ENCODE measurements at places on chromosomes 11 and 22.

DNA sequence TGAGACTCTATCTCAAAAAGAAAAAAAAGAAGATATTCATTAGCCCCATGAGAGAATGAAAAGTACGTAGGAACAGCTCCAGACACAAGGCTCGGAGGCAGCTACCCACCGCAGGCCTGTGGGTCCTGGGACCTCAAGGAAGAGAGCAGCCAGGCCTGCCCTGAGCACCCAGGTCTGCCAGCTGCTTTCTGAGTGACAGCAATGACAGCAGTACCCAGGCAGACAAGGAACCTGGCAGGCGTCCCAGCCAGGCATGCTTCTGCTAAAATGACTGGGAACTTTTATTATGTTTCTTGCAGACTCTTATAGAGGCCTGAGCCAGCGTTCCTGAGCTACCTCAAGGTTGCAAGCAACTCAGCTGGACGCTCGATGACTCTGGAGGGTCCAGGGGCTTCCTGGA, 31.6 kb downstream of the CPT1A start:
- no peak for DNase-seq

- no peak for DNase-seq
Observed at GRCh38 chr22:22951035-22951434, 63.4 kb downstream of the IGLL5 start.

DNA sequence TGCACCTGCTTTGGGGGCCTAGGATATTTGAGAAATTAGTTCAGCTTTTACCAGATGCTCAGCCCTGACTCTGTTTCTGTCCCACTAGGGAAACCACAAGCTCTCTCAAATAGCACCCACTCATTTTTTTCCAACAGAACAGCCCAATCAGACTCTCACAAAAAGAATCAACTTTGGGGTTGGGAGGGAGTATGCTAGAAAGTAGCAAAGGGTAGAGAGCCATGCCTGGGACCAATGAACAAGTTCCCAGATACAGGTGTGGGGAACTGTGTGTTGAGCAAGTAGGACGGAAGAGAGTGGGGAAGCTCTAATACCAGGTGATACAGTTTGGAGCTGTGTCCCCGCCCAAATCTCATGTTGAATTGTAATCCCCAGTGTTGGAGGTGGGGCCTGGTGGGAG, 41.1 kb downstream of the TRIM66 start:
- no peak for DNase-seq

DNA sequence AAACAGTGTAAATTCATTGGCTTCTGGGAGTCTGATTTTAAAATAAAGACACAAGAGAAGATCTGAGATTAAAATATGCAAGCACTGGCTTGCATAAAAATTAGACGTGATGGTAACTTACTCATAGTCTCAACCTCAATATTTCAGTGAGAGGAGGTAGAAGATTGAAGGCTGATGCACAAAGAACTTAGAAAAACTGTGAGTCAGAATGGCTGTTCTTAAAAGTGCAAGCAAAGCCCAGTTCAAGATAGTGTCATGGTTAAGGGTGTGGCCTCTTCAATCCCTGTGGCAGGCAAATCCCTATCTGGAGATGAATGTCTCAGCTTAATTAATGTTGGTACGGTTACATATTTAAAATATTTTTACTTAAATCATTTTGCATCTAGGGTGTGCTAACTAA, 33.6 kb upstream of the FIBIN start:
- DNase-seq: no peak

GRCh38 chr22:45680932-45681700, 9.5 kb downstream of the ATXN10 start:
- no peak for DNase-seq

GRCh38 chr11:62882788-62883501, 2.2 kb downstream of the SLC3A2 start:
- no peak for DNase-seq

- DNase-seq: no peak
Observed at GRCh38 chr11:44966694-44967093, 16.0 kb upstream of the TP53I11 start.

- no peak for DNase-seq
Observed at GRCh38 chr11:117062498-117062897, 35.7 kb downstream of the SIK3 start.

DNA sequence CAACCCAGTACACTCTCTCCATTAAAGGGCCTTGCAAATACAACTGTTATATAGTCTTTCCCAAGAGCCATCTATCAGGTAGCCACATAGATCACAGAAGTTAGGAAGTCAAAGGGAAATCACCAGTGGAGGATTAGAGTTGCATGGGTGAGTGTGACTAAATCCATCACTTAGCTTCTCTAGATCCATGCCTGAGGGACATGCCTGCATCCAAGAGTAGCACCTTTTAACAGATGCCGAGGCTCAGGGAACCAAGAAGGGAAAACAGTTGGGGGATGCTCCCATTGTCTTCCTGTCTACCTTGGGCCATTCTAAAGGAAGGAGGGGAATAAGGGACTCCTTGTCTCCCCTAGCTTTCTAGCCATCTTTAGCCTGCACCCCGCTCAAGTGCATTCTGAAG, 77.9 kb downstream of the XRRA1 start:
- DNase-seq: no peak

GRCh38 chr22:39129746-39130145, 22.7 kb downstream of the CBX7 start:
- no peak for DNase-seq

DNA sequence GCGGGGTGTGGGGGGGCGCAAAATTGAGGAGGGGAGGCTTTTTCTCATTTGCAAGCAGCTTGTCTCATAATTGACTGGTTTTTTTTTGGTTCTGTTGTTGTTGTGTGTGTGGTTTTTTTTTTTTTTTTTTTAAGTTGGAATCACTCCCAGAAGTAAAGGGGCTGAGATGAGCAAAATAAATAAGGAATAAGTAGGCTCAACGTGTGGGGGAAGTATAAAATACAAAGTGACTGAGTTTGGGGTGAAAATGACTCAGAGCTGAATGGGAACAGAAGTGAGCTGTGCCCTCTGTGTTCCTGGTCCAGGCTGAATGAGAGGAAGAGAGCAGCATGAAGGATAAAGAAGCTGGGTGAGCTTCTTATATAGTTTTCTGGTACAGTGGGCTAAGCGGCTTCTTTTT, 90.0 kb downstream of the GRIK4 start:
- no peak for DNase-seq

DNA sequence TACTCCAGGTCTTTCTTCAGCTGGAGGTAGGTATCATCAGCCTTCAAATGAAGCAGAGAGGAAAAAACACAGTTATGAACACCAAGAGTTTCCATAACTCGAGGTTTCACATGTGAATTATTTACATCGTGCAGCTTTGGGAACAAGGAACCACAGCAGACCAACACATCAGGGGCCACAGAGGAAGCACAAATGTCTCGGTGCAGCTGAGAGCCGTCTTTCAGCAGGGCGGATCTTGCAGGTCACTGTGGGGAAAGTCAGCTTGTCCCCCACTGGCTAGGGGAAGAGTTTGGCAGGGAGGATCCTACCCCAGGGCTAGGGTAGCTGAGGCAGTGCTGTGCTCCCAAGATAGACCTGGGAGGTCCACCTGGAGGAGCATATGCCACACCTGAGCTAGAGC, 74.7 kb downstream of the C11orf58 start:
- no peak for DNase-seq
